Sigmoid colon (tissue), 7 donors: ENCODE measurements at places on chromosomes 7 and 10. TPM values are rescaled to one million over a fixed set of nuclear protein-coding genes. Genes with fewer than 3 reads are reported as not detected.
A peak's percentile ranks its signal among the peaks of the same experiment; 100 is the strongest.

GRCh38 chr7:64098-64915 is 128.1 kb upstream of the FAM20C start:
- H3K27ac ChIP-seq = no peak overlapping the region
- no peaks in the 10 kb centered on the region for H3K4me1 ChIP-seq
- H3K27me3 ChIP-seq = no peaks in the 10 kb centered on the region

Gene ALOX5
- 23.2 TPM for total RNA-seq

- H3K36me3 ChIP-seq = no peaks in the 10 kb centered on the region
- no peak overlapping the region for H3K4me3 ChIP-seq
- no peak overlapping the region for H3K27ac ChIP-seq
- H3K4me1 ChIP-seq = no peaks in the 10 kb centered on the region
- DNase-seq = no peak
Measured at GRCh38 chr10:116168329-116168728, 104.7 kb downstream of the GFRA1 start.

Gene CFAP69
- total RNA-seq = 23.5 TPM

Gene RBP3
- not detected for total RNA-seq

Gene ELFN1
- 0.55 TPM for total RNA-seq

DNA sequence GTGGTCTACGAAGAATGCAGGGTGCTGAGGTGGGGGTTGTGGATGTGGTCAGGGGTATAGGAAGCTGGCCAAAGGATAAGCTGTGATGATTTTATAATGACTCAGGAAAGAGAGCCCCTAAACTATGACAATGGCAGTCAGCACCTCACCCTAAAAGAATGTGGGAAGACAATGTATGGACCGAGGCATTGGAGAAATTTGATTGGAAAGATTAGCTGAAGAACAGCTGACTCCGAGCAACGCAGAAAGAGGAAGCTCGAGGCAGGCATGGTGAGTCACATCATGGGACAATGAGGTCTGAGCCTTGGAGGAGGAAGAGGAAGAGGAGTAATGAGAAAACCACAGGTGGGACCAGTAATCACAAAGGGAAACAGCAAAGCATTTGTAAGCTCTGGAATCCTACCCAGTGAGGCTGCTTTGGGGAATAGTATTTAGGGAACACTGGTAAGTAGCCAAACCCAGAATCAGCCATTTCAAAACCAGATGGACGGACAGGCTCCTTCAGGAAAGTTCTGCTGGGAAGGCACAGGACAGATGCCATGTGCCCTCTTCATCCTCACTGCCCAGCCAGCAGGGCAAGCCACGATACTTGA is 295.4 kb downstream of the PRPF18 start:
- H3K27ac ChIP-seq = peak overlapping the region; percentile 32
- peaks cover 18% of the 10 kb centered on the region for H3K4me1 ChIP-seq
- H3K4me3 ChIP-seq = no peak overlapping the region

DNA sequence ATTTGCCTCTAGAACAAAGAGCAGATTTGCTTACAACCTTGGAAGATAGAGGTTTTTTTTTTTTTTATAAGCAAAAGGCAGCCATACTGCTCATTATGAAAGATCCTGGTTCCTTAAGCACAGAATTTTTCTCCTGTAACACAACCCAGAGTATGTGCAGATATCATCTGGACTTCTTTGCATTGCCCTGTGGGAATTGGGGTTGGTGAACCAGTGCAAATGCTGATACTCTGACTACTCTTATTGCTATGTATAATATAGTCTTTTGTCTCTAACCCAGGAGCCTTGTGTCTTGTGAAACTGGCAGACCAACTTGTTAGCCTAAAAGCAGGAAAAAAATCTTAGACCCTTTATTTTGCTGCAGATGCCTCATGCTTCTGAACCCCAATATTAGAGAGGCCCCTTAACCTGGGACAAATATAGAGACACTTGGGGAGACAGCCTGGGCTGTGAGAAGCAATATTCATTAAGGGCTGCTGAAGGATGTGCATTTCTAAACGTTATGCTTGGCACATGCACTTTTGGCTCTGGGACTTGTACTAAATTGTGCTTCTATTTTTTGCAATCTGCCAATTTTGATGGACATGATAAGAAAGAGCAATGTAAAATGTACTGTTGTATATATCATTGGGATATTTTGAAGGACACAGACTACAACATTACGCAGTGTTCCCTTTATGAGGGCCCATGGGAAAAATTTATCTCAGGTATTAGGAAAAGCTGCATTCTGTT is 78.9 kb downstream of the ANLN start:
- H3K27ac ChIP-seq = no peak overlapping the region
- H3K4me3 ChIP-seq = no peak overlapping the region
- no peaks in the 10 kb centered on the region for H3K27me3 ChIP-seq
- no peaks in the 10 kb centered on the region for H3K4me1 ChIP-seq
- no peak for DNase-seq
